Esophagus muscularis mucosa (tissue), 4 donors: ENCODE measurements at places on chromosomes 12 and 14. TPM values are rescaled to one million over a fixed set of nuclear protein-coding genes. Genes with fewer than 3 reads are reported as not detected.

DNA sequence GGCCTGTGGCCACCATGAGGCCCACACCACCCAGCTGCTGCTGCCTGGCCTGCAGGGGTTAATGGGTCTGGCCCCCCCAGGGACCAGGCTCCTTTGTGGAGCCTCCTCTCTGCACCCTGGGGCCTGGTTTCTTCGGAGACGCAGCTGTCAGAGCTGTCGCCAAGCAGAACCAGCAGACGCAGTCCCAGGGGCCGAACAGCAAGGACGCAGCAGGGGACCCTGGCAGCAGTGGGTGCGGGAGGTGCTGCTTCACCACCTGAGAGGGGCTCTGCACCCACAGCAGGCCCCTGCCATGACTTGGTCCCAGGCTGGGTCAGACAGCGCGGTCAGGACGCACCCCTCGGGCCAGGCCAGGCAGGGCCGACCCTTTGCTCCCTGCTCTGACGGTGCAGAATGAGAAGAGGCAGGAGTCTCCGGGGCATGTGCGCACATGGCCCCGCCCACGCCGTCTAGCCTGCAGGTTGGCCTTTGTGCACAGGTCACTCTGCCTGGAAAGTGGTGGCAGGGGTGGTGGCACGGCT is 30.5 kb downstream of the JAG2 start:
- no peak overlapping the region for H3K27ac ChIP-seq
- H3K4me1 ChIP-seq: no peaks in the 10 kb centered on the region
- no peaks in the 10 kb centered on the region for H3K27me3 ChIP-seq
- H3K36me3 ChIP-seq: peaks cover 31% of the 10 kb centered on the region

RTRAF gene
- total RNA-seq: 72.7 TPM

COX8C gene
- not detected for total RNA-seq

GPRC5D gene
- total RNA-seq: not detected

GRCh38 chr12:16269946-16270345 is 7.5 kb downstream of the SLC15A5 start:
- H3K27me3 ChIP-seq: no peaks in the 10 kb centered on the region
- no peak overlapping the region for H3K27ac ChIP-seq
- H3K36me3 ChIP-seq: no peaks in the 10 kb centered on the region
- H3K4me1 ChIP-seq: no peaks in the 10 kb centered on the region
- no peak for DNase-seq
- H3K4me3 ChIP-seq: no peak overlapping the region

GRCh38 chr14:85248881-85249635 is 280.9 kb upstream of the FLRT2 start:
- H3K27me3 ChIP-seq: no peaks in the 10 kb centered on the region
- no peak overlapping the region for H3K4me3 ChIP-seq
- no peaks in the 10 kb centered on the region for H3K4me1 ChIP-seq
- no peak for DNase-seq
- H3K27ac ChIP-seq: no peak overlapping the region

DNA sequence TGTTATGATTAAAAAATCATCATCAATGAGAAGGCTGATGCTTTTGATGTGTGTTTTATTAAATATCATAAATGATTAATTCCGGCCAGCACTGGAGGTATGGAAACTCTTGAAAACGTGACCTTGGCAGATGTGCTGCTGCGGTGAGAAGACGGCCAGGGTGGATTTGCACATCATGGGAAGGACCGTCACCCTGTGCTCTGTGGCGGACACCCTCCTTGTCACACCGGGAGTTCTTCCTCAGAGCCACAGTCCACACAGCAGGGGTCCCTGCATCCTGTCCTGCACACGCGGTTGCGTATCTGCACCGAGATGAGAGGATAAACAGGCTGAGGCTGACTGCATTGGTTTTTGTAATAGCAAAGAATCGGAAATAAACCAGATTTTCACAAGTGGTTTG is 33.5 kb downstream of the FZD10 start:
- H3K4me1 ChIP-seq: no peaks in the 10 kb centered on the region
- no peak overlapping the region for H3K4me3 ChIP-seq
- H3K27ac ChIP-seq: no peak overlapping the region
- H3K36me3 ChIP-seq: no peaks in the 10 kb centered on the region

DNA sequence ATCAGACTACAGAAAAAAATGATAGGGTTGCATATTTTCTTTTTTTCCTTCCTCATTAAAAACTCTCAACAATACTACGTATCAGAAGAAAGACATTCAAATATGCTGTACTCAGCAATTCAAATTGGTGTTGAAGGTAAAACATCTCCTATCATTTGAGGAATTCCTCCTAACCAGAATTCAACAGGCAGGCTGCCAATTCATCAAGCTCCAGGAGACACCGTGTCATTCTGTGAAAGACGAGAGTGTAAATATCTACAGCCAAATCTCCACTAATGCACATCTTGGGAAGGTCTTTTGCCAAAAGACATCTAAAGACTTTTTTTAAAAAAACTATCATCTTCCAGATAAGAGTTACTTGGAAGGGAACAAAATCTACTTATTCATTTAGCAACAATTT is 26.6 kb downstream of the NT5DC3 start:
- no peaks in the 10 kb centered on the region for H3K4me1 ChIP-seq
- peaks cover 40% of the 10 kb centered on the region for H3K36me3 ChIP-seq
- no peaks in the 10 kb centered on the region for H3K27me3 ChIP-seq
- H3K4me3 ChIP-seq: no peak overlapping the region

- no peak overlapping the region for H3K4me3 ChIP-seq
- no peaks in the 10 kb centered on the region for H3K4me1 ChIP-seq
These were observed 9.7 kb downstream of the FUT8 start for GRCh38 chr14:65422088-65422834.

DNA sequence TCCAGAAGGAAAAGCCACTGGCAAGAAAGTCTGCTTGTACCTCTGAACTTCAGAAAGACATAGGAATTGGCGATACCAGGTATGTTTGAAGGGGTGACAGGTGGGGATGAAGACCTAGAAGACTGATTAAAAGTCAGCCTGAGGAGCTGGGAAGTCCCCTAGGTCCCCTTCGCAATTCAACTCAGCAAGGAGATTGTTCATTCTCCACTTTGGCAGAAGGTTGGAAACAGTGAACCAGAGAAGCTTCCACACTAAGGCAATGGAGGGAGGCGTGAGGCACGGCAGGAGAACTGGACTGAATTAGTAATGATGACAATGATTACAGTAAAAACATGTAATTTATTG is 240.3 kb upstream of the TMPO start:
- no peak overlapping the region for H3K4me3 ChIP-seq
- DNase-seq: no peak
- no peaks in the 10 kb centered on the region for H3K27me3 ChIP-seq
- no peak overlapping the region for H3K27ac ChIP-seq
- H3K4me1 ChIP-seq: no peaks in the 10 kb centered on the region
- no peaks in the 10 kb centered on the region for H3K36me3 ChIP-seq

GRCh38 chr12:96810477-96810876 is 96.6 kb upstream of the NEDD1 start:
- no peak overlapping the region for H3K27ac ChIP-seq
- no peaks in the 10 kb centered on the region for H3K27me3 ChIP-seq
- no peaks in the 10 kb centered on the region for H3K36me3 ChIP-seq
- no peaks in the 10 kb centered on the region for H3K4me1 ChIP-seq
- no peak for DNase-seq

- H3K36me3 ChIP-seq: no peaks in the 10 kb centered on the region
- H3K27me3 ChIP-seq: peaks cover 6% of the 10 kb centered on the region
- H3K27ac ChIP-seq: no peak overlapping the region
- peaks cover 3% of the 10 kb centered on the region for H3K4me1 ChIP-seq
- H3K4me3 ChIP-seq: no peak overlapping the region
These were observed 9.8 kb upstream of the PARP11 start for GRCh38 chr12:3882896-3883564.

DPY19L2 gene
- total RNA-seq: 5.0 TPM

- H3K27ac ChIP-seq: no peak overlapping the region
- DNase-seq: no peak
- H3K36me3 ChIP-seq: no peaks in the 10 kb centered on the region
- no peak overlapping the region for H3K4me3 ChIP-seq
These were observed 114.7 kb downstream of the SLC8A3 start for GRCh38 chr14:70073924-70074566.
